CD4-positive, alpha-beta T cell treated with Interleukin-15 for 4 hours (primary cell): ENCODE measurements at places on chromosomes 11 and 22.
A peak's percentile ranks its signal among the peaks of the same experiment; 100 is the strongest.

- no peak for DNase-seq
Measured at GRCh38 chr22:43869799-43870198, 7.5 kb upstream of the SULT4A1 start.

DNA sequence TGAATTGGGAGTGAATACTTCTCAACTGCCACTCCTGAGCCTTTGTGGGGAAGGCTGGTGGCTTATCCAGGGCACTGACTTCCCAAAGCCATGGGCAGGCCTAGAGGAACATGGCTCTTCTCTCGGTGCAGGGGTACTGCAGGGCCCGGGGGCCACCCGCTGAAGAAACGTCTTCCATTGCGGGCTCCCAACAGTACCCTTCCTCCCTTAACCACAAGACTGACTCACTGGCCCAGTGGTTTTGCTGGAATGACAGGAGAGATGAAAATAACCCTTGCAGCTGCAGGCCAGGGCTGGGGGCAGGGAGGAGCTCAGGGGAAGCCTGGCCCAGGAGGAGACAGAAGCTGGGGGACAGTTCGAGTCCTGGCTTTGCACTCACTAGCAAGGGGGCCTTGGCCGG lies 13.5 kb downstream of the TXN2 start:
- DNase-seq = no peak

- no peak for DNase-seq
Measured at GRCh38 chr11:65433657-65434056, 11.1 kb downstream of the NEAT1 start.

- peak; percentile 39 for DNase-seq
Measured at GRCh38 chr11:64916040-64916774, 802 bp downstream of the ATG2A start.

- no peak for DNase-seq
Measured at GRCh38 chr11:680476-680875, 14.5 kb downstream of the DEAF1 start.

- no peak for DNase-seq
Measured at GRCh38 chr11:41861838-41862237, 402.4 kb upstream of the LRRC4C start.

- no peak for DNase-seq
Measured at GRCh38 chr11:133425245-133425644, 107.1 kb downstream of the OPCML start.

- DNase-seq = no peak
Measured at GRCh38 chr11:38819981-38820380, 2221.9 kb upstream of the RAG2 start.

DNA sequence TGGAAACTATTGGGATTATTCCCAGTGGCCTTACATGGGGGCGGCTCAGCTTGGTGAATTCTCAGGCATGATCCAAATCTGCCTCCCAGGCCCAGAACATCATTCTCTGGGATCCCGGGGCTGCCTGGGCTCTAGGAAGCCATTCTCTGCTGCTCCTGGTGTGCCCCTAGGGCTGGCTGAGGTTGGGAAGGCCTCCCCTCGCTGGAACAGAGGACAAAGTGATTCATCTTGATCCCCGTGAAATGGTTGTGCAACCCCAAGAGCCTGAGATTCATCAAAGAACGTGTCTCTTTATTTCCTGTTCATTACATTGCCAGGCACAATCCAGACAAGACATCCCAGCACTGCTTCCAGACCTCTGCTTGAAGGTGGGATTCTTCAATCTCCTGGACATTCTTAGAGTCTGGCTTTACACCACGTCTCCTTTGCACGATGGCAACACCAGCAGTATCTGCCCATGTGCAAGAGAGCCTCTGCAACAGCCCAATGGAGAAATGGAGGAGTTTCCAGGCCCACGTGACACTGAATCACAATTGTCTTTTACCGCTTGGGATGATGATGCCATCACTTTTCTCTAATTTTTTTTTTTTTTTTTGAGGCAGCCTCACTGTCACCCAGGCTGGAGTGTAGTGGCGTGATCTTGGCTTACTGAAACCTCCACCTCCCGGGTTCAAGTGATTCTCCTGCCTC lies 52.3 kb downstream of the TST start:
- DNase-seq = no peak

DNA sequence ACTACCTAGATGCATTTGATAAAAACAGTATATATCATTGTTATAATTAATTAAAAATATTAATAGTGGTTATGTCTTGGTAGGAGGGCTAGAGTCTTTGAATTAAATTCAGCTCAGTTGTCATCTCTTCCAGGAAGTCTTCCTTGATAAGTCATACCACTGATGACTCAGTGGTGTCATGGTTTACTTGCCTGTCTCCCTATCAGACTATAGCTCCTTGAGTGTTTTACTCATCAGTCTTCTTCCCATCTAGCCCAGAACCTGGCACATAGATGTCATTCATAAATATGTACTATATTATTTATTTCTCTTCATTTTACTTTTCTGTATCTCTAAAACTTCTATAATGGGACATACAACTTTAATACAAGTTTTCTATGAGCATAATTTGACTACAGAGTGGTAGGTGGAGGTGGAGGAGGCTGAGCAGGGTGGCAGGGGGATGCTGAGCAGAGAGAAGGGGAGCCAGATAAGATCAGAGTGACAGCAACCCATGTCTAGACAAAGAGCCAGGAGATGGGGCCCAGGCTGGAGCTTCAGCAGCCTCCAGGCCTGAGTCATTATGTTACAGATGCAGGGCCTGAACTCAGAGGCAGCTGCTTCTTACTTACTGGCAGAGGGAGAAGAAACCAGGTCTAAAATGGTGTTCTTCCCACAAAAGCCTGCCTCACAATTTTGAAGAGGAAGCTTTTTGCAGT lies 82.3 kb upstream of the PHOX2A start:
- no peak for DNase-seq

GRCh38 chr11:33941637-33942160 lies 49.8 kb upstream of the LMO2 start:
- DNase-seq = peak; percentile 3

DNA sequence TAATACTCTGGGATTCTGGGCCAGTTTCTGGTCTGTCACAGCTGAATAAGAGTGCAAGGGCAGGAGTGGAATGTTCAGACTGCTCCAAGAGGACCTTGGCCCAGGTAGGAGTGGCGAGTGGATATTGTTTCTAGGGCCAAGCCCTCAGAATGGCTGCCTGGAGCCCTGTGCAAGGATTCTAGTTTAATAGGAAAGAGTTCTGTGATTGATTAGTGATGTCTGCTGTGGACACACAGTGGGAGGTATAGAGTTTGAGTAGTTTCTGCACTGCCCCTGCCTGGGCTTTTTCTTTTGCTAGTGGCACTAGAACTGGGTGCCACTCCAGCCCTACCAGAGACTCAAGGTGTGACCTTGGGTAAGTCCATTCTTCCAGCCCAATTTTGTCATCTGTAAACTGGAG lies 9.7 kb upstream of the MPPED1 start:
- no peak for DNase-seq

DNA sequence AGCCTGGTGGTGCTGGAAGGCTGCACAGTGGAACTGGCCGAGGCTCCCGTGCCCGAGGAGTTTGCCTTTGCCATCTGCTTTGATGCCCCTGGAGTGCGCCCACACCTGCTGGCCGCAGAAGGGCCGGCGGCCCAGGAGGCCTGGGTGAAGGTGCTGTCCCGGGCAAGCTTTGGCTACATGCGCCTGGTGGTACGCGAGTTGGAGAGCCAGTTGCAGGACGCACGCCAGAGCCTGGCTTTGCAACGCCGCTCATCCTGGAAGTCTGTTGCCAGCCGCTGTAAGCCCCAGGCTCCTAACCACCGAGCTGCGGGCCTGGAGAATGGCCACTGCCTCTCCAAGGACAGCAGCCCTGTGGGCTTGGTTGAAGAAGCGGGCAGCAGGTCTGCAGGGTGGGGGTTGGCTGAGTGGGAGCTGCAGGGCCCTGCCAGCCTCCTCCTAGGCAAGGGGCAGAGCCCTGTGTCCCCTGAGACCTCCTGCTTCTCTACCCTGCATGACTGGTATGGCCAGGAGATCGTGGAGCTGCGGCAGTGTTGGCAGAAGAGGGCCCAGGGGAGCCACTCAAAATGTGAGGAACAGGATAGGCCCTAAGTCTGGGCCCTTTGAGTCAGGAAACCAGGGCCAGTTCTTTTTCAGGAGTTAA lies 1.9 kb upstream of the SMDT1 start:
- no peak for DNase-seq

GRCh38 chr11:113934761-113935160 lies 30.2 kb downstream of the HTR3B start:
- no peak for DNase-seq

GRCh38 chr22:39946503-39947219 lies 13.5 kb upstream of the TMA7B start:
- DNase-seq = no peak

DNA sequence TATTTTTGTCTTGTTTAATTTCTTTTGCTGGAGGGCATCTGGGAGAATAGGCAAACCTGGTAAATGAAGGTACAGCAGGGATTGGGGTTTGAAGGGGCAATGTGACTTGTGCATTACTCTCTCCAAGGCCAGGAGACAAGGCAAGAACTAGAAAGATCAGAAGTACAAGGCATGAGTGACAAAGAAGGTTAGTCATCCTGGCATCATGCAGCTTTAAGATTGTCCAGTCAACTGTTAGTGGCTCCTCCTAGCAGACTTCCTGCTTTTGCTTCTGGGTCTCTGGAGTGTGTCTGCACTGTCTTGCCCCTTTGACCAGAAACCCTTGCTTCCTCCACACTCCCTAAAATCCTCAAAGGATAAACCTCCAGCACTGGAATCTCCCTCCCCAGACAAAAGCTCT lies 27.2 kb upstream of the GLYATL1 start:
- no peak for DNase-seq

DNA sequence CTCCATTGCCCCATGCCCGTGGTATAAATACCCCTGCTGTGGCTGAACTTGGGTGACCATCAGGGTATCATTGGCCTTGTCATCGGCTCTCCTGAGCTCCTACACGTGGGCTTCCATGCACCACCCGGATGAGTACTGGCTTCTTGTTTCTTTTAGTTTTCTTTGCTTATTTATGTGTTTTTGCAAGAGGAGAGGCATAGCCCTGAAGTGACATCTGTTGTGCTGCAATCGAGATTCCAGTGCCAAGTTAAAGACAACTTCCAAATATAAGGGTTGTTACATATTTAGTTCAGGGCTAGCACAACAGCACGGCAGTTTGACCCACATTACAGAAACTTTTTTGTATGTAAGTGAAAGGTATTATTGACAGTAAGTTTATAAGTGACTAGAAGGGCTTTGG lies 1087.1 kb downstream of the TBC1D22A start:
- DNase-seq = no peak

- DNase-seq = no peak
Measured at GRCh38 chr11:27464289-27464696, 8.3 kb downstream of the LGR4 start.

DNA sequence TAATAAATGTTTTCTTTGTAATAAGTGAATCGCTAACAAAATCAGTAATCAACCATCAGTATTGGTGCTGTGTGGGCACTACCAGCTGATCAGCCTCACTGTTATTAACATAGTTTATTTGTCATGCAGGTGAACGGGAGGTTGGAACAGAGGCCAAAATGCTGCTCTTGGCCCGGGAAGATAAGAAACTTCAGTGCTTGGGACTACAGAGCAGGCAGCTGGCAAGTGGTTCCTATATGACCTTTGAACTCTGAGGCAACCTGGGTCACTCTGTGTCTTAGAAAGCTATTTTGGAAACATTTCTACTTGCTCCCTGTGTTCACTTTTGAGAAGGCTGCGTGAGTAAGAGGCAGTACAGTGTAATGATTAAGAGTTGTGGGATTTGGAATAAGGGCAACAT lies 36.5 kb upstream of the DNAJB13 start:
- no peak for DNase-seq

DNA sequence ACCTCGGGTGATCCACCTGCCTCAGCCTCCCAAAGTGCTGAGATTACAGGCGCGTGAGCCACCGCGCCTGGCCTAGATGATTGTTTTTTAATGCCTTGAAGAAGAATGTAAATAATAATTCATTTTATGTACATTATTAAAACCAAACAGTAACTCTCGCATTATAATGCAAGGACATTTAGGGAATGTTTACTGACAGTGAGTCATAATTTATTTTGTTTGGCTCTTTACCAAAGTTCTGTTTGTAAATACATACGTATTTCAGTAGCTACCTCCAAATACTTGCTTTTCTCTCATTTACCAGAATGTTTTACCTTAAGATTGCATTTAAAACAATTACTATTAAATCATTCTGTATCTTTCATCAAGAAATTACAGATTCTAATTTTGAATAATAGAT lies 3.0 kb downstream of the RAB39A start:
- no peak for DNase-seq

DNA sequence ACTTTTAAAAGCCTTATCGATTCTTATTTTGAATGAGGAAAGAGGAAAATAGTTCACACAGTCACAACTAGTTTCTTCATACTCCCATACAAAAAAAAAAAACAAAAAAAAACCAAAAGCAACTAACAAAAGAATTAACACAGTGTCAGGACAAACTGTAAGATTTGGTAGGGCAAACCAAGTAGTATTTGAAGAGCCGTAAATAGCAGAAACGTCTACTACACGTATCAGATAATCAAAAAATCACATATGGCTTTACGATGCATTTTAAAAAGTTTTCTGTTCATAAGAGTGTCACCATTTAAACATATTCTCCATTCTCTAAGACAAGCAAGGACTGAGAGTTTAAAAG lies 2.3 kb downstream of the PICALM start:
- DNase-seq = no peak

DNA sequence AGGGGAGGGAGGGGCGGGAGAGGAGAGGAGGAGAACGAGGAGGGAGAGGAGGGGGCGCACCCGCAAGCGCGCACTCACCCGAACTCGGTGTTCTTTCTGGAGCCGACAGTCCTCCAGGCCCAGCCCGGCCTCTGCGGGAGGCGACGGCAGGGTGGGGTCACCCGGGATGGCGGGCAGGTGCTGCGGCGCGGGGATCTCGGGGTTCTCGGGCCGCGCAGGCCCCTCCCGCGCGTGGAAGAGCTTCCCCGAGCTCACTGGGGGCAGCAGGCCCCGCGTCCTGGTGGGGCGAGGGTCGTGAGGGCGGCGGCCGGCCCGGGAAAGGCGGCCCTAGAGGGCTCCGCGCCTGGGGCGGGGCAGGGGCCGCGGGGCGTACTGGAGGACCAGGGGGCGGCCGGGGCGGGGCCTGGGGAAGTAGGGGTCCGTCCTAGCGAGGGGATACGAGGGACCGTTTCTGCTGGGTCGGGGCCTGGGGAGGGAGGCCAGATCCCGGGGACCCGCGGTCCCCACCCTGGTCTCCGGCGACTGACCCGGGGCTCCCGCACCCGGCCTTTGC lies 5.2 kb downstream of the LMNTD2 start:
- DNase-seq = no peak
